Substantia nigra (tissue), 51 donors: ENCODE measurements at places on chromosomes 13 and 19.

GRCh38 chr19:39416152-39417120 is 4.0 kb downstream of the PLEKHG2 start:
- no peak for DNase-seq

DNA sequence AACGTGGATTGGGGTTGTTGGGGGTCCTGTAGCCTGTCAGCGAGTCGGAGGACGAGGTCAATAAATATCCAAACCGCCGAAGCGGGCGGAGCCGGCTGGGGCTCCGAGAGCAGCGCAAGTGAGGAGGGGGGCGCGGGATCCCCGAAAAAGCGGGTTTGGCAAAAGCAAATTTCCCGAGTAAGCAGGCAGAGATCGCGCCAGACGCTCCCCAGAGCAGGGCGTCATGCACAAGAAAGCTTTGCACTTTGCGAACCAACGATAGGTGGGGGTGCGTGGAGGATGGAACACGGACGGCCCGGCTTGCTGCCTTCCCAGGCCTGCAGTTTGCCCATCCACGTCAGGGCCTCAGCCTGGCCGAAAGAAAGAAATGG is 754 bp upstream of the SIX5 start:
- peak; percentile 73 for DNase-seq

- DNase-seq: no peak
These were observed 254.8 kb downstream of the LHFPL6 start for GRCh38 chr13:39347926-39348901.

DNA sequence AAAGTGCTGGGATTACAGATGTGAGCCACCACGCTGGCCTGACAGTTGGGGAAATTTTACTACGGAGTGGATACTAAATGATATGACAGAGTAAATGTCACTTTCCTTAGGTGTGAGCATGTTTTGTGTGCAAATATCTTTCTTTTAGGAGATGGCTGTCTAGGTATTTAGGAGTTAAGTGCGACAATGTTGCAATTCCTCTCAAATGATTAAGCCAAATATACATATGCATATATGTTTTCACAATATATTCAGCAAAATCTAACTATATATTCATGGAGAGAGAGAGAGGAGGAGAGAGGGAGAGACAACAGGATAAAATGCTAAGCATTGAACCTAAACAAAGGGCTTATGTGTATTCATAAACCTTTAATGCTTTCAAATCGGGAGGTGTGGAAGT is 5.4 kb upstream of the SERTAD3 start:
- no peak for DNase-seq

GRCh38 chr13:47112205-47112902 is 215.5 kb upstream of the HTR2A start:
- no peak for DNase-seq

DNA sequence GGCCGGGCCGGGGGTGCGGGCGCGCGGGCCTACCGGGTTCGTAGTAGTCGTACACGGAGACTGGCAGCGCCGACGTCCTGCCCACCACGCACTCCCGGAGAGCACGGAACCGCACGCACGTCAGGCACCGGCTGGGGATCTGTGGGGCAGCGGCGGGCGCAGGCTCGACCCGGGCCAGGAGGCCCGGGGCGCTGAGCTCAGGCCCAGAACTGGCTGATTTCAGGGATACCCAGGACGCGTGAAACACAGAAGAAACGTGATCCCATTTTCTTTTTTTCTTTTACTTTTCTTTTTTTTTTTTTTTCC is 9.0 kb downstream of the F2RL3 start:
- DNase-seq: no peak

GRCh38 chr19:42092350-42092749 is 16.4 kb downstream of the ZNF574 start:
- no peak for DNase-seq
